ENCODE measurements at places on chromosomes 11 and 22. TPM values are rescaled to one million over a fixed set of nuclear protein-coding genes. Genes with fewer than 3 reads are reported as not detected.

DNA sequence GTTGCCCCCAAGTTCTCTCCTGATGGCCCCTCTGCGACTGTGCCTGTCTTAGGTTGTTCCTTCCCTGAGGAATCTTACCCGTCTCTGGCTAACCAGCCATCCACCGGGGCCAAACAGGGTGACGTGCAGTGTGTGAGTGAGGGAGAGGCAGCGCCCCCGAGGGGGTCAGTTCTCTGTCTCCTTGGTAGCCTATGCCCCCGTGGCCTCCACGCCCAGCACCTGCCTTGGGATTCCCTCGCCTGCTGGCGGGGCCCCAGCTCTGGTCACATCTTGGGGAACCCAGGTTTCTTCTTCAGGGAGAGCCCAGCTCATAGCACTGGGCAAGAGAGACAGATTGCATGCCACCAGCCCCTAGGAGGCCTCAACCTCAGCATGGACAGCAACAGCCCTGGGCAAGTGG is 5.8 kb downstream of the NXF1 start:
- H3K27me3 ChIP-seq = no peaks in the 10 kb centered on the region
- peaks cover 8% of the 10 kb centered on the region for H3K4me1 ChIP-seq
- DNase-seq = no peak
- H3K4me3 ChIP-seq = no peak overlapping the region
- no peak overlapping the region for H3K27ac ChIP-seq

GRCh38 chr11:15837901-15838489 is 518.4 kb downstream of the SOX6 start:
- DNase-seq = no peak
- no peaks in the 10 kb centered on the region for H3K27me3 ChIP-seq
- H3K4me1 ChIP-seq = no peaks in the 10 kb centered on the region
- no peak overlapping the region for H3K27ac ChIP-seq
- H3K4me3 ChIP-seq = no peak overlapping the region

The CRYAB gene
- total RNA-seq = 325 TPM

DNA sequence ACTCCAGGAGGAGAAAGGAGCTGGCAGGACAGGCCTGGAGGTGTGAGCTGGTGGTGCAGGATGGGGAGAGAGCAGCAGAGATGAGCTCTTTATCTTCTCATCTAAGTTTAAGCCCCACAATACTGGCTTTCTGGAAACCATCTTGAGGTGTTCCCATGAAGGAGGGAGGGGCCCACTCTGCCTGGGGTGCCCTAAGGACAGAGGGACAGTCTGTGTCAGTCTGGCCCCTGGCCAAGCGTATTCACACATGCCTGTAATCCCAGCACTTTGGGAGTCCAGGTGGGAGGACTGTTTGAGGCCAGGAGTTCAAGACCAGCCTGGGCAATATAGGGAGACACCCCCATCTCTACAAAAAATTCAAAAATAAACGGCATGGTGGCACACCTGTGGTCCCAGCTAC is 8.9 kb downstream of the SERHL2 start:
- no peaks in the 10 kb centered on the region for H3K27me3 ChIP-seq
- H3K36me3 ChIP-seq = no peaks in the 10 kb centered on the region
- H3K27ac ChIP-seq = no peak overlapping the region
- no peaks in the 10 kb centered on the region for H3K4me1 ChIP-seq
- DNase-seq = no peak
- H3K4me3 ChIP-seq = no peak overlapping the region

GRCh38 chr11:2928605-2929530 is at the start of gene PHLDA2:
PHLDA2 (minus strand) TSS chr11:2929420; CDS start chr11:2929364, 56 bp downstream.
- H3K4me3 ChIP-seq = peak within 1 kb of the TSS; percentile 85
- peaks cover 3% of the 10 kb centered on the region for H3K4me1 ChIP-seq
- H3K36me3 ChIP-seq = no peaks in the 10 kb centered on the region
- DNase-seq = no peak
- peak within 1 kb of the TSS; percentile 67 for H3K27ac ChIP-seq
- no peaks in the 10 kb centered on the region for H3K27me3 ChIP-seq

GRCh38 chr22:25452116-25452700 is 112.3 kb upstream of the GRK3 start:
- H3K4me1 ChIP-seq = peaks cover 41% of the 10 kb centered on the region
- peaks cover 5% of the 10 kb centered on the region for H3K36me3 ChIP-seq
- DNase-seq = no peak

DNA sequence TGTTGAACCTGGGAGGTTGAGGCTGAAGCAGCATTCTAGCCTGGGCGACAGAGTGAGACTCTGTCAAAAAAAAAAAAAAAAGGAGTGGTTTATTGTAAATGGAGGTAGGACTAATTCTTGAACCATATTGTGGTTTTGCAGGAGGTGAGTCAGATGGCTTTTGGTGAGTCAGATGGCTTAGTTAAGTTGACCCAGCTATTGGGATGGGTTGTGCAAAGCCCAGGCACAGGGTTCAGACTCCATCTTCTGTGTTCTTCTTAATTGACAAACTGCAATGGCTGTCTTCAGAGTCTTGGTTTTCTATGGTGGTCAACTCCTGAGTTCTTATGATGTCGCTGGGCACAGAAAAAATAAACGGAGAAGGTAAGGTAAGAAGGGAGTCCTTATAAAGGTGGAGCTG is 182.7 kb downstream of the ADAMTS15 start:
- H3K27ac ChIP-seq = no peak overlapping the region
- H3K27me3 ChIP-seq = no peaks in the 10 kb centered on the region
- H3K4me1 ChIP-seq = peaks cover 22% of the 10 kb centered on the region
- H3K36me3 ChIP-seq = no peaks in the 10 kb centered on the region
- no peak for DNase-seq

DNA sequence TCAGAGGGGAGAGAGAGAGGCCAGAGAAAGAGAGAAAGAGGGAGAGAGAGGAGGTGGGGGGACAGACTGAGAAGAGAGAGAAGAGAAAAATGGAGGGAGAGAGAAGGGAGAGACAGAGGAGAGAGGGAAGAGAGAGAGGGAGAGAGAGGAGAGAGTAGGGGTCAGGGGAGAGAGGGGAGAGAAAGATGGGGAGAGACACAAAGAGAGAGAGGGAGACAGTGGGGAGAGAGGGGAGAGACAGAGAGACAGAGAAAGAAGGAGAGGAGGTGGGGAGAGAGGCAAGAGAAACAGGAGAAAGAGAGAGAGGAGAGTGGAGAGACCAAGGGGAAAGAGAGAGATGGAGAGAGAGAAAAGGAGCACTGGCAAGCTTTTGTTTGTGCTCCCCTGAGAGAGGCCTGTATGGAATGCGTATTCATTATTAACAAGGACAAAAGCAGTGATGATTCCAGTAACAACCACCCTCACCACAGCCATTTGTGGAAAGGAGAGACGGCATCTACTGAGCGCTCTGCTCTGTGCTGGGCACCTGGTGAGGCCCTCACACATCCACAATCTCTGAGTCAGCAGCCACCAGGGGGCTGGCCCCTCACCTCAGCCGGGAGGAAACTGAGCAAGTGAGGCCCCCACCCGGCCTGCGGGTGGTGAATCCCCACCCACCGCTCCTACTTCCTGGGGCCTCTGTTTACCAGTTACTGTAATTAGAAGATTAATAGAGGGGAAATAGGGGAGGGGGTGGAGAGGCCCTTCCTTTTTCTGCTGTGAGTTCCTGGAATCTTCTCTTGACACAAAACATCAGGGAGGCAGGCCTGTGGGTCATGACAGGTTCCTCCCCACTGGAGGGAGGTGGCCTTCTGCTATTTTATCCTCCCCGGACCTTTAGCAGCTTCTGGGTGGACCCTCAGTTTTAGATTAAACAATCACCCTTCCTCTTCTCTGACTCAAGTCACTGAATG is 14.6 kb upstream of the MIAT start:
- peaks cover 8% of the 10 kb centered on the region for H3K4me1 ChIP-seq
- H3K4me3 ChIP-seq = no peak overlapping the region
- DNase-seq = no peak
- no peaks in the 10 kb centered on the region for H3K36me3 ChIP-seq

DNA sequence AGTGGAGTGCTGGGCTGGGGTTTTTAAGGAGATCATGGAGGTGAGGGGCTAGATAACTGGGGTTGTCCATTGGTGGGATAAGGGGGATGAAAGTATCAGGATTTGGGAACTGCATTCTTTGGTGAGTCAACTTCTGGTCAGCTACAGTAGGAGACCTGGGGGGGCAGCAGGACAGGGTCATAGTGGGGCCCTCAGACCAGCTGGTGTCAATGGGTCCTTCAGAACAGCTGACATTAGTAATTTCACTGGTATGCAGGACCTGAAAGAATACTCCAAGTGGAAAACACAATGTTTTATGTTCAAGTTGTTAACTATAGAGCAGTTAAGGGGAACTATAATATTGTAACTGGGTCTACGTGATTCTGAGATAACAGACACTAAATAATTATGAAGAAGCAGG is 2.8 kb upstream of the TTC12 start:
- DNase-seq = no peak
- peaks cover 4% of the 10 kb centered on the region for H3K4me1 ChIP-seq
- H3K27me3 ChIP-seq = no peaks in the 10 kb centered on the region

DNA sequence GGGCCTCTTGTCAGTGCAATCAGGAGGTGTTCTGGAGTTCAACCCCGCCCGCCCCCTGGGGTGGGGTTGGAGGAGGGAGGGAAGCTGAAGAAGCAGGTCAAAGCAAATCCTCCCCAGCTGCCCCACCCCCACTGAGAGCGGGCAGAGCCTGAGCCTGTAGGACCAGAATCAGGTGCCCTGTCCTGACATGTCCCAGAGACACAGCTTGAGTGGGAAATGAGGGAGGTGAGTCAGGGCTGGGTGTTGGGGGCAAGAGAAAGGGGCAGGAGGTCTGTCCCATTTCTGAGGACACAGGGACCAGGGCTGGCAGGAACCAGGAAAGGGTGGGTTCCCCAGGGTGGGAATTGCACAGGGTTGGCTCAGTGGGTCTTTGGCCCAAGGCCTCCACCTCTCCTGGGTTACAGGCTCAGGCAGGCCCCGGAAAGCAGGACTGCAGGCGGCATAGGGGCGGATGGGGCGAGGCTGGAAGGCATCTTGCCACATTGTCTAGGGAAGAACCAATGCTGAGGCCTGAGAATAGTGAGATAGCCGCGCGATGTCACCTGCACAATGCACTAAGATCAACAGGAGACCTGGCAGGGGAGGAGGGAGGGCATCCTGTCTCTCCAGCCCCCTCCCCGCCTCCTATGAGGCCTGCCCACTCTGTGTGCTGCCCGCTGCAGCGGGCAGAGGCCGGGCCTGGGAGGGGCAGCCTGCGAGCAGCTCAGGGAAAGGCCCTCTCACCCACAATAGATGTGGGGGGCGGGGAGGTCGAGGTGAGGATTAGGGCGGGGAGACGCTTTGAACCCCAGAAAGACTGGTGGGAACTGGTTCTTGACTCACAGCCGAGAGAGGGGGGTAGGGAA is 32.4 kb downstream of the NECTIN1 start:
- H3K36me3 ChIP-seq = no peaks in the 10 kb centered on the region
- H3K4me1 ChIP-seq = peaks cover 7% of the 10 kb centered on the region
- H3K4me3 ChIP-seq = no peak overlapping the region
- no peak overlapping the region for H3K27ac ChIP-seq

DNA sequence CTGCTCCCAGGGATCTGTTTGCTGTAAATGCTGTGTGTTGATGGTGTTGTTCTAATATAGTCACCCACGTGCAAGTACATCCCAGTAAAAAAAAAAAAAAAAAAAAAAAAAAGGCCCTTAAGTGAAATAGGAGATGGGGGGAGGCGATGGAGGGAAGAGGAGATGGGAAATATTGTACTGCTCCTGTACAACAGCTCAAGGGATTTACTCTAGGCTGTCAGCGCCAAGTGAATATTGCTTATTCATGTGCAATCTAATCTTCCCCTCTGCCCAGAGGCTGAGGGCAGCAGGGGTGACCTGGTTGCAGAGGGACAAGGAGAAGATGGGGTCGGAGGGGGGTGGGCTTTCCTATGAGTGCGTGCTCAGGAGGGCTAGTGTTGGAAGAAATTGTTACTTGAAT is 206.2 kb upstream of the CADM1 start:
- peaks cover 12% of the 10 kb centered on the region for H3K4me1 ChIP-seq
- no peaks in the 10 kb centered on the region for H3K27me3 ChIP-seq
- no peak for DNase-seq
- no peaks in the 10 kb centered on the region for H3K36me3 ChIP-seq
- no peak overlapping the region for H3K4me3 ChIP-seq

The MOGAT2 gene
- not detected for total RNA-seq

The CD3D gene
- 1.6 TPM for total RNA-seq

- no peak overlapping the region for H3K27ac ChIP-seq
- H3K4me1 ChIP-seq = no peaks in the 10 kb centered on the region
- H3K27me3 ChIP-seq = no peaks in the 10 kb centered on the region
- no peak for DNase-seq
- no peak overlapping the region for H3K4me3 ChIP-seq
Measured at GRCh38 chr11:124204008-124204407, 20.9 kb downstream of the OR10D3 start.

The IL10RA gene
- total RNA-seq = 72.6 TPM

- no peaks in the 10 kb centered on the region for H3K36me3 ChIP-seq
- H3K4me3 ChIP-seq = no peak overlapping the region
- H3K4me1 ChIP-seq = peaks cover 9% of the 10 kb centered on the region
- H3K27ac ChIP-seq = no peak overlapping the region
- no peak for DNase-seq
Measured at GRCh38 chr11:64040684-64041322, 5.1 kb downstream of the FLRT1 start.

The ZBTB16 gene
- total RNA-seq = 545 TPM

The SAAL1 gene
- total RNA-seq = 18.6 TPM

DNA sequence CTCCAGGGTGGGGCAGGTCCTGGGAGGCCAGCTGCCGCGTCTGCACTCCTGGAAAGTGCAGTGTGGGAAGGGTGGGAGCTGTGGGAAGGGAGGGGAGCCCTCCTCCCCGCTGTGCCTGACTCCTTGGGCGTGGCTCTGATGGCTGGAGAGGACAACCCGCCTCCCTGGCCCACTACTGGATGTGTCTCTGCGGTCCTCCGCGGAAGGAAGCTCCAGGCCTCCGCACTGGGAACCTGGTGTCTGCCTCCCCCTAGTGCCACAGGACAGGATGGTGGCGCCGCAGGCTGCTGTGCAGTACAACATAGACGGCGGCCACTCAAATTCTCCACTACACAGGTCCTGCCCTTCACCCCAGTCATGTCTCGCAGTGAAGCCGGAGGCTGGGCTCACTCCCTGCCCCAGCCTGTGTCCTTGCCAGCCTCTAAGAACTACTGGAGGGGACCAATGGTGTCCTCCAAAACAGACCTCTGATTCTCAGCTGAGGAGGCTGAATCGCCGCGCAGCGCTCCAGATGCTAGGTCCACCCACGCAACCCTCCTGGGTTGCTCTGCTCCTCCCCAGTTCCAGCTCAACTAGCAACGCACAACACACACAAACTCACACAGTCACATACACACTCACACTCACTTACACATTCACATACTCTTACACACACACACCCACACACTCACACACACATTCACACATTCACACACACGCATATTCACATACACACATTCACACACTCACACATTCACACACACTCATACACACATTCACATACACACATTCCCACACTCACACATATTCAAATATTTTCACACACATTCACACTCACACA is 12.4 kb upstream of the DSCAML1 start:
- H3K4me3 ChIP-seq = no peak overlapping the region
- H3K27me3 ChIP-seq = no peaks in the 10 kb centered on the region
- no peak for DNase-seq
- no peaks in the 10 kb centered on the region for H3K36me3 ChIP-seq
- H3K4me1 ChIP-seq = no peaks in the 10 kb centered on the region

DNA sequence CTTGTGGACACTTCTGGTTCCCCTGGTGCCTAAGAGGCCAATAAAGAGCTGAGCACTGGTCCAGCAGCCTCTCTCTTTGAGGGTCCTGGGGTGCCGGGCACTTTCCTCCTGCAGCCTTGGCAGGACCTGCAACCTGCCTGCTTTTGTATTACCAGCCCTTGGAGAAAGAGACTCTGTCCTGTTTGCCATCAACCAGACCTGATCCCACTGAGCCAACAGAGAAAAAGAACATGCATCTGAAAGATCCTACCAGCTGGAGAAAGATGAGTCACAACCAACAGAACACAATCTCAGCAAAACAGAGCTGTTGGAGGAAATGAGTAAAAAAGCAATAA is 321.0 kb downstream of the DDX10 start:
- H3K4me1 ChIP-seq = peaks cover 14% of the 10 kb centered on the region
- no peak overlapping the region for H3K4me3 ChIP-seq
- no peak for DNase-seq
- H3K36me3 ChIP-seq = no peaks in the 10 kb centered on the region
- no peak overlapping the region for H3K27ac ChIP-seq
